ENCODE measurements at places on chromosomes 1 and 21. TPM values are rescaled to one million over a fixed set of nuclear protein-coding genes. Genes with fewer than 3 reads are reported as not detected.

GRCh38 chr1:212178851-212179250 lies 106.4 kb upstream of the PPP2R5A start:
- no peak for DNase-seq

DNA sequence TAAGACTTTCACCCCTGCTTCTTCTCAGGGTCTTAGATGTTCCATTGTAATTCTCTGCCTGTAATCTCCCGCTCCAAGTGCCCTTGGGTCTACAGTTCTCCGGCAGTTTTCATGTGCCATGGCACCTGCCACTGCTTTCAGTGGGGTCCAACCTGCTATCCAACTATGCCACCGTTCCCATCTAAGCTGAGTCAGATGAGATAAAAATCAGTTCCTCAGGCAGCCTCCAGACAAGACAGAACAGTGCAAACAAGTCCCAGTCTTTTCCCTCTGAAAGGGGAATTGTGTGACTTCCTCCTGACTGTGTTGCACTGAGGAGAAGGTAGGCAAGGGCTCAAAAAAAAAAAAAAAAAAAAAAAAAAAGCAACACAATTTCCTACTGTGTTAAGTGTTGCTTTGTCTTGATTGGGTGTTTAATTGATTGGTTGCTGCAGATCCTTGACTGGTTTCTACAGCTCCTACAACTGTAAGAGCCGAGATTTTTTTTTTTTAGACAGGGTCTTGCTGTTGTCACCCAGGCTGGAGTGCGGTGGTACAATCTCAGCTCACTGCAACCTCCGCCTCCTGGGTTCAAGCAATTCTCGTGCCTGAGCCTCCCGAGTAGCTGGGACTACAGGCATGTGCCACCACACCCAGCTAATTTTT lies 50.7 kb downstream of the EBNA1BP2 start:
- no peak for DNase-seq

GRCh38 chr21:41763996-41764395 lies 2.9 kb downstream of the RIPK4 start:
- DNase-seq: no peak

DNA sequence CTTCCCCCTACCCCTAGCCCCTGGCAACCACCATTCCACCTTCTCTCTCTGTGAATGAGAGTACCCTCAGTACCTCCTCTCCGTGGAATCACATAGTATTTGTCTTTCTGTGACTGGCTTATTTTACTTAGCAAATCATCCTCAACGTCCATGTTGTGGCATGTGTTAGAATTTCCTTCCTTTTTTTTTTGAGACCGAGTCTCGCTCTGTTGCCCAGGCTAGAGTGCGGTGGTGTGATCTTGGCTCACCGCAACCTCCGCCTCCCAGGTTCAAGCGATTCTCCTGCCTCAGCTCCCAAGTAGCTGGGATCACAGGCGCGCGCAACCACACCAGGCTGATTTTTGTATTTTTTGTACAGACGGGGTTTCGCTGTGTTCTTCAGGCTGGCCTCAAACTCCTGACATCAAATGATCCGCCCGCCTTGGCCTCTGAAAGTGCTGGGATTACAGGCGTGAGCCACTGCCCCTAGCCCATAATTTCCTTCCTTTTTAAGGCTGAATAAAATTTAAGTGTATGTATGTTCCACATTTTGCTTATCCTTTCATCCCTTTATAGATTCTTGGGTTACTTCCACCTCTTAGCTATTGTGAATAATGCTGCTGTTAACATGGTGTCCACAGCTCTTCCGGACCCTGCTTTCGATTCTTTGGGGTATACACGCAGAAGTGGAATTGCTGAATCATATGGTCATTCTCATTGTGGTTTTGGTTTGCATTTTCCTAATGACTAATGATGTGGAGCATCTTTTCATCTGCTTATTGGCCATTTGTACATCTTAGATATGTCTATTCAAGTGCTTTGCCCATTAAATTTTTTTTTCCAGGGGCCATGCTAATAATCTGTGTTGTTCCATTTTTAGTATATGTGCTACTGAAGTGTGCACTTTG lies 32.3 kb downstream of the ERRFI1 start:
- DNase-seq: no peak

GRCh38 chr21:32337206-32337605 lies 38.6 kb downstream of the MRAP start:
- DNase-seq: no peak

- no peak for DNase-seq
Measured at GRCh38 chr1:168373869-168374268, 93.2 kb downstream of the TBX19 start.

DNA sequence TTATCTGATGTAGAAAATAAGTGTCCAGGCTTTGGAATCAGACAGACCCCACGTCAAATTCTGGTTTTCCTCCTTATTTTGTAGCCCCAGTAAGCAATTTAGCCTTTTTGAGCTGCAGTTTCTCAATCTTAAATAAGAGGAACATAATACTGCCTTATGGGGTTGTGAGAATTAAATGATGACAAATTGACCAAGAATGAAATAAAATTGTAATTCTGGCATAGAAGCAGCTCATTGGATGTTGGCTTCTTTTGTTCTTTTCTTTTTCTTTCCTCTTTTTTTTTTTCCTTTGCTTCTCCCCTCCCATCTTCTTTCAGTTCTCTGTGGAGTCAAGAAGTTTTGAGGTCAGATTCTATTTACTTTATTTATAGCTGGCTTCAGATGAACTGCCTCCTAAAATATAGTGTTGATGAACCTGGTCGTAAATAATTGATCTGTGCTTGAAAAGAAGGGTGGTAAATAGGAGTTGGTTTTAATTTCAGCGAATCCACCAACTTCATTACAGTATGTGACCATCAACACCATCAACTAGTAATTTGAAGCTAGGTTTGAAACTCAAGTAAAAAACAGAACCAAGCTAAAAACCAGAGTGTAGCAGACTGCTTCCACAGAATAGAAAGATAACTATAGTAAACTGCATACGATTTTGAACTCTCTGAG lies 81.1 kb downstream of the CACHD1 start:
- DNase-seq: no peak

GRCh38 chr21:36214561-36214960 lies 57.9 kb downstream of the DOP1B start:
- DNase-seq: no peak

DNA sequence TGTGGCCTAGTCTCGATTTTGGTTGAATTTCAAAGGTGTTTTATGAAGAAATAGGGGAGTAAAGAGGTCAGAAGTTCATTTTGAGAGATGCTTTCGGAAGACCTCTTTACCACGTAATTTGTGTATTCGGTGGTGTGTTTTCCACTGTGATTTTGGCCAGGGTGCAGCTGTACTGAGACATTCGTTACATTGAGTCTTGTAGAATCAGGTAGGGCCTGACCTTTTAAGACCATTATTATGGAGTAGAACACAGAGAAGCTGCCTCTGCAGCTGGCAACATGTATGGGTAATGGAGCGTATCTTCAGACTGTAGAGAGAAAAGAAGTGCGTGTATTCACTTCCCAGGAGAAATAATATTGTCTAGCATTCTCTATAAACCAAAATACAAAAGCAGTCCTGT lies 326.5 kb downstream of the PDE4B start:
- no peak for DNase-seq

- DNase-seq: no peak
Measured at GRCh38 chr1:88768816-88769215, 84.7 kb downstream of the PKN2 start.

DNA sequence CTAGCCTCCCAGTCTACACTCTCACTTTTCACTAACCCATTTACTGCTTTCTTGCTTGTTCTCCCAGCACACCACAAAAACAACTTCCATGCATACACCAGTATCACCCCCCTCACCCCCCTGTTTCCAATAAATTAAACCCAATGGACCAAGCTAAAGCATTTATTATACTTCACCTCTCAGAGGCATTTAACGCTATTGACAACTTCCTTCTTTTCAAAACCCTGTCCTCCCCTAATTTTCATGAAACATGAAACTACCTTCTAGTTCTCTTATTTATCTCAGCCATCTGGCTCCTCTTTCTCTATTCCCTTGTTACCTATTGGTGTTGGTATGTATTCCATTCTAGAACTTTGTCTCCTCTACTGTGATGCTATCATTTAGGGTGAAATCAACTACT lies 32.3 kb downstream of the PTPRC start:
- DNase-seq: no peak

DNA sequence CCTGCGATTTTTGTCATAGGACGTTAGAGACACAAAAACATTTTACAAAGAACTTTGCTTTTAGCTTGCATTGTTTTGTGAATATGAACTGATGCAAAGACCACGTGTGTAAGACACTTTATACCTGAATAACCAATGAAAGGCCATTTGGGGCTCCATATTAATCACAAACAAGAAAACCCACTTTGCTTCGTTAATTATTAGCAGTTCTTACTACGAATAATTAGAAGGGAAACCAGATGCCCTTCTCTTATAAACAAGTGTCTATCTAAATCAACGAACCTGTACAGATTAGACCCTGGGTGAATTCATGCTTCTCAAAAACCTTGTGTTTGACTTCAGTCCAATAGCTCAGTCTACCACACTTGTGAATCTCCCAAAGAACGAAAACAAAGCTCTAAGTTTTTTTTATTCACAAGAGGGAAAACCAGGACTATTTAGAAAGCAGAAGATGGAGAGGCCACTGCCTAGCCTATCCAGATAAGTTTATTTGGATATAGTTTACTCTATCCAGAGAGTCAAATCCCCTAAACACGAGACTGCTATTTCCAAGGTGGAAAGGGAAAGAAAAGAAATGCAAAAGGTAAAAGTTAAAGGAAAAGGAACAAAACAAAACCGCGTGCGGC lies 897 bp downstream of the CYYR1 start:
- no peak for DNase-seq

DNA sequence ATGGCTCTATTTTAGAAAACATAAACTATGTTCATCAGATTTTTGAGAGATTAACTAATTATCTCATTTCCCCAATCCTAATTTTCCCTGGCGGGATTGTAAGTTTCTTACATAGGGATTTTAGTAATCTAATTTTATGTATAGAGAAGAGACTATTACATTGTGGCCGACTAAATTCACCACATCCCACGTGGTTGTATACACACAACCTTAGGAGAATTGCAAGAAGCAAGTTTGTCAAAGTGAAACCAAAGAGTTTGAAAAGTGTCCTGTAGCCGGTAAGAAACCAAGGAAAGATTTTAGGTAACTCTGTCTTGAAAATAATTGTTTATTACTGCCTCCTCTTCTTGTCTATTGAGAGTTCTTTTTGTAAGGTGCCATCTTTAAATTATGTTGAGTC lies 550.6 kb downstream of the LTN1 start:
- DNase-seq: no peak

DNA sequence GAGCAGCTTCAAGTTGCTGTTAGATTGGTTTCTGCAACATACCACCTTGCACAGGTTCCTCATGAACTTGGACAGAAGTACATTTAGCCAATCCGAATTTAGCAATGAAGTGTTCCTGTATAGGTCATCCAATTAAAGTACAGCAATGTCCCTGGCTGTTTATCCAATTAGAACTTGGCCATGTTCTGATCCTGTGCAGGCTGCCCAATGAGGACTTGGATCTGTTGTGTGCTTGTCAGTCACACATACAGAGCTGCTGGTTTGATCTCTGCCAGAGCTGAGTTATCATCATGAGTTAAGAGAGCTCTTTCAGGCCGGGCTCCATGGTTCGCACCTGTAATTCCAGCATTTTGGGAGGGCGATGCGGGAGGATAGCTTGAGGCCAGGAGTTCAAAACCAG lies 22.0 kb upstream of the IFNLR1 start:
- DNase-seq: no peak

DNA sequence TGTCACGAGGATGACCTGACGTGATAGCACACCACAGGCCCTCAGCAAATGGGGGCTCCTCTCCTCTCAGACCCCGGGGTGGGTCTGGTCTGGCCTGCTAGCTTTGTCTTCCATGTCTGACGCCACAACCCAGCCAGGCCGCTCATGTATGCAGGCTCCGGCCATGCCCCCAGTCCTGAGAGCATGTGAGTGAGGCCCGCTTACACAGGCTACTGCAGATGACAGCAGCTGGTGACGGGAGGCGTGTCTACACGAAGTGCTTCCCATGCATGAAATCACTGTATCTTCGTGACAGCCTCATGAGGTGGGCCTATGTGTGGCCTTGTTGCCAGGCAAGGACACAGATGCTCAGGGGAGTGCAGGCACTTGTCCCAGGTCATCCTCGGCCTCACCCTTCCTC lies 16.4 kb downstream of the WNT4 start:
- DNase-seq: no peak

- no peak for DNase-seq
Measured at GRCh38 chr1:109625176-109625575, 5.5 kb downstream of the AMPD2 start.

DNA sequence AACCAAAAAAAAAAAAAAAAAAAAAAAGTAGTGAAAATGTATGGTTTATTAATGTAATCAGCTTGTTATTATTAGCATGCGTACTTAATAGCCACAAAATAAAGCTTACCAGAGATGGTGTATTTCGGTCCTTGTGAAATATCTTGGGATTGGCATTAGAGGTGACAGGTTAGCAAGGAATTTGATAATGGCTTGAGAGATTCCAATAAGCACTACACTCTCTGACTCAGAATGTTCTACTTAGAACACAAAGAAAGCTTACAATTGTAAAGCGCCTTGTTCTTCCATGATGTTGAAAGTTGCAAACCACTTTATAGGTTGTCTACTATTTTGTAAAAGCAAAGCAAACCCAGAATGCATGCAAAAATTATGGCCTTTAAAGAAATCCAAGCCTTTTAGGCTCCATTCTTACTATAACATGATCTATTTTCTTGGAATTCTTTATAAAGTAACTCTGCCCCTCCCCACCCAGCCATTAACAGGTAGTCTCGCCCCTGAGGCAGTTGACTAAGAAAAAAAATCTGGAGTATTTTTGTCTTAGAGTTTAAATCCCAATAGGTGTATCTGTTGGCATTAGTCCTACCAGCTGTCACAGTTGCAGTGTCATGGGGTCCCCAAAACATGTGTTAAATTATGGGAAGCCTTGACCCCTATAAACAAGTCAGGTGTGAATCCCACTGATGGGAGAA lies 129.2 kb downstream of the DHRS3 start:
- DNase-seq: no peak

DNA sequence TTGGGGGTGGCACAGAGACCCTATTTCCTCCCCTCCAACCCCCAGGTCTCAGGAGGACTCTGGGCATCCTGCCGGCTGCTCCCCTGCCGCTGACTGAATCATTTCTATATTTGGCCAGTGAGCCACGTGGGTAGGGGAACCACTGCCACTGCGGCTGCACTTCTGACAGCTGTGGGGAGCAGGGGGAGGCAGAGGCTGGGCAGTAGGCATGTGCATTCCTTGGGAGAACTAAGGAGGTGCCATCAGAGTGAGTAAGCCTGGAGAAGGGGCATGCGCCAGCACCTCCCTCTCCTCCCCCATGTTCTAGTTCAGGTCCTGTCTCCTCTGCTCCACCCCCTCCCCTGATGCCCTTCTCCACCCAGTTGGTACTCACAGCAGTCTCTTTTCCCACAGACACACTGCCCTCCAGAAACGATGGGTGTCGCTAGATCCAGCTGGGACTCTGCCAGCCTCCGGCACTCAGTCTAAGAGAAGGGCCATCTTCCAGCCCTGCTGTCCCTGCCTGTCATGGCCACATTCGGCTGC lies 12.0 kb downstream of the PPFIA4 start:
- peak; percentile 45 for DNase-seq

GRCh38 chr1:113686891-113687618 lies 72.2 kb downstream of the PHTF1 start:
- DNase-seq: no peak

The PCNX2 gene
- total RNA-seq: 28.4 TPM

The AIRE gene
- 0.17 TPM for total RNA-seq

The INAVA gene
- total RNA-seq: 152 TPM

The SERINC2 gene
- 122 TPM for total RNA-seq

The SYPL2 gene
- total RNA-seq: 3.1 TPM

The KPRP gene
- not detected for total RNA-seq

The SSR2 gene
- total RNA-seq: 217 TPM
